ENCODE measurements at places on chromosomes 12 and 14.

- DNase-seq: no peak
Observed at GRCh38 chr12:21453312-21453852, 15.9 kb downstream of the PYROXD1 start.

GRCh38 chr14:103634156-103634555, 5.1 kb downstream of the KLC1 start:
- DNase-seq: no peak

DNA sequence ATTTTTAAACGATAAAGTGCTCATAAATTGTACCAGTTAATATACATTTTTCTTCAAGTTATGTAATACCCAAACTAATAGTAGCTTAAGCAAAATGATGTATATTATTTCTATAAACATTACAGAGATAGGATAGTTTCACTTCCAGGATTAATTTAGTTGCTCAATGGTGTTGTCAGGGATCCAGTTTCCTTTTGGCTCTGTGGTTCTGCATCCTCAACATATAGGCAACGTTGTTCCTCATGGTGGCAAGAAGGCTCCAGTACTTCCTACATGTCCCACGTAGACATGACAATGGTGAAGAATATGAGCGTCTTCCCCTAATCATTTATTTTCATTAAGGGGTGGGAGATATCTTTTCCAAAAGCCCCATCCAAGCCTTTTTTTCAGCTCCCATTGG, 60.7 kb upstream of the DCD start:
- no peak for DNase-seq

GRCh38 chr14:22539831-22540230, 49.2 kb downstream of the DAD1 start:
- no peak for DNase-seq

DNA sequence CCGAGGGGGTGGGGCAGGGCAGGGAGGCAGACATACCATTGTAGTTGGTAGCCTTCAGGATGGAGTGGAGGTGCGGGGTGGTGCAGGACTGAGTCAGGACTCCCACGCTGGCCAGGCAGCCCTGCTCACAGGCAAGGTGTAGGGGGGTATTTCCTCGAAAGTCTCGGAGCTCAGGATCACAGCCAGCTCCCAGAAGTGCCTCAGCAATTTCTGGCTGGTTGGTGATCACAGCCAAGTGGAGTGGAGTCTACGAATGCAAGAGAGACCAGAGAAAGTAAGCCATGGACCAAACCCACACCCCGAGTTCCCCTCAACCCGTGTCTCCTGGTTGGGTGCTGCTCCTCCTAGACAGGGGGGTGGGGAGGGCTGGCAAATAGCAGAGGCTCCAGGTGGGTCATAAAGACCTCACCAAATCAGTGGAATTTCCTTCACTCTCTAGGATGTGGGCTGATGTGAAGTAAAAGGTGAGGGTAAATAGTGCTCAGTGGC, 1.4 kb downstream of the NFKBIA start:
- DNase-seq: no peak

GRCh38 chr14:22689199-22689598, 45.0 kb upstream of the OR6J1 start:
- peak; percentile 7 for DNase-seq

DNA sequence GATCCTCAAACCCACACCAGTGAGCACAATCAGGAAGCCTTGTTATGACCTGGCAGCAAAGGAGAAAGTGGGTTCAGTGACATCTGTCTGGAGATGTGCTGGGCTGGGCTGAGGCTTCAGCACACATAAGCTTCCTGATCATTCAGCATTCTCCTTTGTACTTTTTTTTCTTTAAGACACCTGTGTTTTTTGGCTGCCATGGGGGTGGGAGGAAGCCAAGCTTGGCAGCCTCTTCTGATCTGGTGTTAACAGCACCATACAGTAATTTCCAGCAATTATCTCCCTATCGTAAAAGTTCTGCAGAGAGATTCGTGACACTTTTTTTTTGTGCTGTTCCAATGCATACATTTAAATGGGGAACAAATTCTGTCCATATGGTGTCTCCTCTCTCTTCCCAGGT, 38.9 kb upstream of the RASSF3 start:
- no peak for DNase-seq

- DNase-seq: no peak
Observed at GRCh38 chr12:110531741-110532333, 29.7 kb downstream of the RAD9B start.

GRCh38 chr12:68784015-68784414, 24.0 kb upstream of the MDM2 start:
- DNase-seq: no peak

- no peak for DNase-seq
Observed at GRCh38 chr14:20418501-20418909, 5.2 kb upstream of the TEP1 start.

DNA sequence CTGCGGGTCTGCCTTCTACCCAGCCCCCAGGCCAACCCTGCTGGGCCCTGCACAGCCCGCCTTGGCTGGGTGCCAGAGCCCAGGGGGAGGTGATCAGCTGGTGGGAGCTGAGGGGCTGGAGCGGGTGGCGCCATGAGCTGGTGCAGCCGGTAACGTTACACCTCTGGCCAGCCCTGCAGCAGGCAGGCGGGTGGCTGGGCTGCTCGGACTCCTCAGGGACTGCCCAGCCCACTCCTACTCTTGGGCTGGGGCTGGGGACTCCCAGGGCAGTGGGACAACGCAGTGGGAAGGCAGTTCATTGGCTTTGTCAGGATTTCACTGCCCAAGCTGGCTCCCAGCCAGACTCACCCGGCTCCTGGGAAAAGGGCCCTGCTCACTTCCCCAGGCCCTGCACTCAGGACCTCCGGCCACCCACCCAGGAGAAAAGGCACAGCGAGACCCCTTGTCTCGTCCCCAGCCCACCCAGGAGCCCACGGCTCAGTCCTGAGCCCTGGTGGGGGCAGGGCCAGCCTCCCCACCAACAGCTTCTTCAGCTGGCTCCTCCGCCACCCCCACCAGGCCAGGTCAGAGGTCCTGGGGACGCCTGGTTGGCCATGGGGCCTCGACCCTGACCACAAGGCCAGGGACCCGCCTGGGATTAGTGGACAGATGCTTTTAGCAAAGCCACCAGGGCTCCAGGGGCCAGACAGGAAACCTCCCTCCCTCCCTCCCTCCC, 1.0 kb downstream of the PGF start:
- DNase-seq: no peak

DNA sequence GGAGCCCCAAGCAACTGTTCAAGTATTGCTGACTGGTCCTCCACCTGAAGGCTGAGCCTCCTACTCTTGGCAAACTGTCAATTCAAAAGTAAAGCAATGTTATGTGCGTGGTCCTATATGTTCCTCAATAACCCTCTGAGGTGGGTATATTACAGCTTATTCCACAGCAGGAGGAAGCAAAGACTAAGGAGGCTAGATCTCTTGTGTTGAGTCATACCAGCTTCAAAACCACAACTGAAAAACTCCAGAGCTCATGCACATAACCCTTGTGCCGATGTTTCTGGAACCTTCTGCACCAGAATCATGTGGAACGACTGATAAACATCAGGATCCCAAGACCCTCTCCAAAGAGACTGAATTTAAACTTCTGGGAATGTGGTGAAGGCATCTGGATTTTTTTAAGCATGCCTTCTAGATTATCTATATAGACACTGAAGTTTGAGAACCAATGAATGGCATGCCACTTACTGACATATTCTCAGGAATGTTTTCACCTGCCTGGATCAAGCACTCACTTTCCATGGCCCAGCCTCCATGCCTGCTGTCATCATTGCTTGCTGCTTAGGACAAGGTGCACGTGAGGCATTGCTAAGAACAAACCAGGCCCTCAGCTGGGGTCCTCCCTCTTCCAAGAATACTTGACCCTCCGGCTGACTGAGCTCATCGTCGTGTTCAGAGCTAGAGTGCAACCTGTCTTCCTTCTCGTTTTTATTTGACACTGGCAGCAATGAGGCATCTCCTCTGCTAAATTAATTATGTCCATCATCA, 194.7 kb downstream of the BCL11B start:
- no peak for DNase-seq

DNA sequence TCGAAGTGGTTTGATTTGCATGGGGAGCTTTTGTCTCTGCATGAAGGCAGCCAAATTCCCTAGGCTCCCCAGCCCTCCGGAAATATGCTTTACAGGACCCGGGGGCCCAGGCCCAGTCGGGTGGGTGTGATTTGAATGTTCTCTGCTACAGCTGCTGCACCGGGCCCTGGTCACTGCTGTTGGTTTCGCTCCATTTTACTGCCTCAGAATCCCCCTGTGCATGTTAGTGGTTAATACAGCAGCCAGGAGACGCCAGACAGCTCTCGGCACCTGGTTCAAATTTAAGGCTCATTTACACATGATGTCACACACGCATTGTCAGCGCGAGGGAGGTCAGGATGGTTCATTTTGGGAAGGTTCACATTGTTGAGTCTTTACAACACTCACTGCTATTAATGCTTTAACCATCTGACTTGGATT, 99.6 kb downstream of the SLC38A6 start:
- DNase-seq: no peak

GRCh38 chr14:25003537-25003936, 46.4 kb downstream of the STXBP6 start:
- DNase-seq: no peak

DNA sequence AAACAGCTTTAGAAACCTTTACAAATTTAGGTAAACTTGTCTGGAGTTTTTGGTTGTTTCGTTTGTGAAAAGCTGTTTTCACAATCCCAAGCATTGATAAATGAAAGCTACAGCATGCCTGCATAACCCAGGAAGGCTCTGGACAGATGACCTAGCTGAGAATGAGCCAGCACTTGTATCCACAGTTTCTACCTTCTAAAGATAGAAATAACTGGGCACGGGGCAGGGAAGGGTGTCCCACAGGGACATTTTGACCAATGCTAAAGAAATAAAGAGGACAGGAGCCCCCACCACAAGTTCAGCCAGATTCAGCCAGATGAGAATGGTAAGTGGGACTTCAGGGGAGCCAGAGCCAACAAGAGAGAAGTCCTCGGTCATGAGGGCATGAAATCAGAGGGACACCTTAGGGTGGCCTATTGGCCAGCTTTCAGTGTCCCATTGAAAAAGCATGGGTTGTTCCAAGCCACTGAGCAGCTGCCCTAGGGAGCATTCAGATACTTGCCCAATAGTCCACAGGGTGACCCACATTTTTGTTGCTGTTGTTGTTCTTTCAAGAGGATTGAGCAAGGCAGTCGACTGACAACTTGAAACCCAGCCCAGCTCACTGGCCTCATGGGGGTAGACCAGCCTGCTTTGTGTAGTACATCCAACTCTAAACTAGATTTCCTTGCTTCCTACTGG, 140.3 kb upstream of the NUDT4 start:
- no peak for DNase-seq

DNA sequence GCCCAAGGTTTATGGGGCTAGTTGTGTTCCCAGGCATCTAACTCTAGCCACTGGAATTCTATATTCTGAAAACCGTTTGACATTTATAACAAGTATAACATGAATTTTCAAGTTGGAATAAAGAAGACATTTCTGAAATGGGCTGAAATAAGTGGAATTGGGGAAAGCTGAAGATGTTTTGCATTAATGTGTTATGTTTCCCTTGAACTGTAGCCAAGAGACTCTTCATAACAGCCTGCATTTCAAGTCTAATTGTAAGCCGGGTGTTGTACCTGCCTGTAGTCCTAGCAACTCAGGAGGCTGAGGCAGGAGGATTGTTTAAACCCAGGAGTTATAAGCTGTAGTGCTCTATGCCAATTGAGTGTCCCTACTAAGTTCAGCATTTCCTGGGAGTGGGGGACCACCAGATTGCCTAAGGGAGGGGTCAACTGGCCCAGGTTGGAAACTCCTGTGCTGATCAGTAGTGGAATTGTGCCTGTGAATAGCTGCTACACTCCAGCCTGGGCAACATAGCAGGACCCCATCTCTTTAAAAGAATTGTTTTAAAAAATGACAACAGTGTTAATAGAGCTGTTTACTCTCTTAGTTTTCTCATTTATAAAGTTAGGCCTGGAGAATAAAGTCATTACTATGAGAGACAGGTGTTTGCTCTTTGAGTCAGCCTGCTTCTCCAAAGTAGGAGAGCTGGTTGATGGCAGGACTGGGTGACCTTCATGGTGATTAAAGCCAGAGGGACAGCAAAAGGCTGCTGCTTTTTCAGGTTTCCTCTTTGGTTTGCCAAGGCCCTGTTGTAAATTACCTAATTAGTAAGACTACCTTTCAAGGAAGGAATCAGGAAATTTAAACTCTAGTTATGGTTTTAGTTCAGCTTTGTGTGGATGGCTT, 483.6 kb upstream of the RGS6 start:
- DNase-seq: no peak

- DNase-seq: no peak
Observed at GRCh38 chr14:55577229-55577628, 2.8 kb upstream of the KTN1 start.

- DNase-seq: peak; percentile 63
Observed at GRCh38 chr14:104650057-104650980, 39.1 kb upstream of the INF2 start.

DNA sequence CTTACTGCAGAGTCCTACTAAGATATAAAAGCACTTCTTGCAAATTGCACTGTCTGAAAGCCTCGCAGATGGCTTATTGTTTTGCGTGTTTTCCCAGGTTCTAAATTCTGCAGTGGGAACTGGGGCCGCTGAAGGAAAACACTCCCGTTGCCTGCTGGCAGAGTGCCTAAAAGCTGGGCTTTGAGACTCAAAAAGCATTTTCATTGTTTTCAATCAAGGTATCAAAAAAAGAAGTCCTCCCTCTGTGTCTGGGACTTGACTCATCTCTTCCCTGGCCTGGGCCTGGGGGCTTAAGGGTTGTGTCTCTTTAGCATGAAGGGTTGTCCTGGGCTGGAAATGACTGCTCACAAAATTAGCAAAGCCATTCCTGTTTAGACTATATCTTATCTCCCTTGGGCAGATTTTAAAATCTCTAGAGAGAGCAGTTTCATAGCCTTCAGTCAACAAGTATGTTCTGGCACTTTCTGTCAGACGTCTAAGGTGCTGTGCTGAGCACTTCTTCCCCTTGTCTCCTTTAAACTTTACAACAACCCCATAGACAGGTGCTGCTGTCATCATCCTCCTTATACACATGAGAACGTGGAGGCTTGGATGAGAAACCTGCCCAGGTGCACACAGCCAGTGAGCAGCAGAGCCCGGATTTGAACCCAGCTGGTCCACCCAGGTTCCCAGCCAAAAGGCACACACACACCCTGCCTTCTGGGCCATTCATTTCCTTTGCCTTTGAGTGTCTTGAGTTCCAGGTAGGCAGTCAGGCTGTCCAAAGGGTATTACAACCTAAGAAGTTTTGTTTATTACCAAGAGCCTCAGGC, 31.1 kb downstream of the ELK3 start:
- no peak for DNase-seq

DNA sequence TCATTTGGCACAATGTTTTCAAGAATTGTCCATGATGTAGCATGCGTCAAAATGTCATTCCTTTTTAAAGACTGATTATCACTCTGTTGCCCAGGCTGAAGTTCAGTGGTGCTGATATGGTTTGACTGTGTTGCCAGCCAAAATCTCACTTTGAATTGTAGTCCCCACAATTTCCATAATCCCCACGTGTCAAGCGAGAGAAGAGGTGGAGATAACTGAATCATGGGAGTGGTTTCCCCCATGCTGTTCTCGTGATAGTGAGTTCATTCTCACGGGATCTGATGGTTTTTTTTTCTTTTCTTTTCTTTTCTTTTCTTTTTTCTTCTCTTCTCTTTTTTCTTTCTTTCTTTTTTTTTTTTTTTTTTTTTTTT, 21.8 kb upstream of the LRRK2 start:
- DNase-seq: no peak

- DNase-seq: peak; percentile 25
Observed at GRCh38 chr14:23209651-23210423, 26.4 kb upstream of the SLC7A8 start.

Measured in pons (tissue), 1 donor.